ENCODE measurements at places on chromosomes 16 and 17. TPM values are rescaled to one million over a fixed set of nuclear protein-coding genes. Genes with fewer than 3 reads are reported as not detected.

KRTAP4-8 gene
- total RNA-seq = not detected

PPY gene
- total RNA-seq = not detected

SOX15 gene
- 1.7 TPM for total RNA-seq

DNA sequence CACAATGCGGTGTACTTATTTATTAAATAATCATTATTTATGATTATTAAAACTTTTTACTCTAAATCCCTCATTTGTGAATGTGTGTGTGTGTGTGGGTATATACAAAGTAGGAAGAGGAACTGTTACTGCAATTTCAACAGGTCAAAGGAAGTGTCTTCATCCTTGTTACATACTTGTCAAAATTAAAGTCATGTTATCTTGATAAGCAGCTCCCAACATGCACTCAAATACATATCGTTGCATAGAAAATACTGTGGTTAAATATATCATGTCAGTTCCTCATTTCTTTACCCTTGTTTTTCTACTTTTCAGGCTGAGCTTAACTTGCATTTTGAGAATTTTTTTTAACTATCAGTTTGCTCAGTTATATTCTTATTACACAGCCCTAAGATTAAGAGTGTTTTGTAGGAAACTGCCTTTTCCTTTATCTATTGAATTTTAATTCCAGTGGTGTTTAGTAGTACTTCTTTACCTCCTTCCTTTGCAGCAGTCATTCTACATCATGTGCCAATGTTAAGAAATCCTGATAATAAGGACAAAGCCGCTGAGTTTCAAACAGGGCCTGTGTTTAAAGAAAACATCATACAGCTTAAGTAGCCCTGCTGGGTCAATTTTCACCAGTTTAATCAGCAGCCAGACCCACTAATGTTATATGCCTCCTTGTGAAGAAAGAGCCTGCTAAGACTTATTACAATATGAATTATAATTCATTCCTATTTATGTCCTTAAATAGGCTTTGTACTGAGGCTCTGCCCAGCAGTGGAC lies 7.2 kb downstream of the EFCAB5 start:
- DNase-seq = no peak

GRCh38 chr16:15897834-15898254 lies 9.4 kb upstream of the CEP20 start:
- DNase-seq = no peak

GRCh38 chr17:65079489-65079900 lies 23.0 kb upstream of the GNA13 start:
- DNase-seq = no peak

DNA sequence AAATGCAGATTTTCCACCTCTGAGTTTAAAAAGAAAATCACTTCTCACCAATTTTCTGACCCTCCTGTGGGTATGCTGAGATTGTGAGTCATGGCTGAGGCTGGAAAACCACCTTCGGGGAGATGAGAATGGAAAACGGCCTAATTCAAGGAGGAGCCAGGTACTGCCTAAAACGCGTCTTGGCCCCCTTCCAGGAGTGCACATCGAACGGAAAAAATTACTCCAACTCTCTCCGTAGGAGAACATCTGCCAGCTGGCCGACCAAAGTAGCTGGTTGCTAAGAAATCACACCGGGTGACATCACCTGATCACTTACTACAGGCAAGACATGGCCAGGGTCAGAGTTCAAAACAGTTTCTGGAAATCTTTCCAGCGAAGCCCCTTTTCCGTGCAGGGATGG lies 107.6 kb downstream of the ZNF423 start:
- no peak for DNase-seq

PRR35 gene
- not detected for total RNA-seq

GRCh38 chr17:8494021-8494420 lies 58.3 kb downstream of the NDEL1 start:
- no peak for DNase-seq

GRCh38 chr17:72191921-72192799 lies 71.3 kb downstream of the SOX9 start:
- no peak for DNase-seq

DNA sequence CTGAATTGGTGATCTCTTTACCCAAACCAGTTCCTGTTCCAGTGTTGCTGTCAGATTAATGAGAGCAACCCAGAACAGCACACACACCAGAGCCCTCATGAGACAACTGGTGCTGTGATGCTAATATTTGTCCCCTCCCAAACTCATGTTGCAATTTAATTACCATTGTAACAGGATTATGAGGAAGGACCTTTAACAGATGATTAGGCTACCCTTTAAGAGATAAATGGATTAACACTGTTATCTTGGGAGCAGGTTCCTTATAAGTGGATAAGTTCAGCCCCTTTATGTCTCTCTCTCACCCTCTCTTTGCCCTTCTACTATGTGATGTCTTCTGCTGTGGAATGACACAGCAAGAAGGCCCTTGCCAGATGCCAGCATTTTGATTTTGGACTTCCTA lies 1.1 kb upstream of the CCDC182 start:
- no peak for DNase-seq

DNA sequence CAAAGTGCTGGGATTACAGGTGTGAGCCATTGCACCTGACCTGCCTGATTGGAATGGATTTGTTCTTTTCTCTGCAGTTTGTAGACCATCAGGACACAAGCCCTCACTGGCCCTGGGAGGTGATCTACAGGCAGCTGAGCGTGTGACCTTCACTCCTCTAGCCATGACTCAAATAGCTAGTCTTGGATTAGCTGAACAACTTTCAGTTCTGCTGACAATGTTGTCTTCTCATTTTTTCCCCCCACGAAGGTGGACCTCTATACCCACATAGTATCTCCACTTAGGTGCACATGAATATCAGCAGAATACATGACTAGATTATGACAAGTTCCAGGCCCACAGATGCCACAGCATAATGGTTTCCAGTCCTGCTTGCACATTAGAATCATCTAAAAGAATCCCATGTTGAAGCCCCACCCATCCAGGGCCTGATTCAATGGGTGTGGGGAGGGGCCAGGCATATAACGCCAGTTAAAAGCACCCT lies 36.8 kb downstream of the HS3ST3B1 start:
- DNase-seq = no peak

GRCh38 chr17:28154214-28154613 lies 111.7 kb downstream of the NLK start:
- no peak for DNase-seq

DNA sequence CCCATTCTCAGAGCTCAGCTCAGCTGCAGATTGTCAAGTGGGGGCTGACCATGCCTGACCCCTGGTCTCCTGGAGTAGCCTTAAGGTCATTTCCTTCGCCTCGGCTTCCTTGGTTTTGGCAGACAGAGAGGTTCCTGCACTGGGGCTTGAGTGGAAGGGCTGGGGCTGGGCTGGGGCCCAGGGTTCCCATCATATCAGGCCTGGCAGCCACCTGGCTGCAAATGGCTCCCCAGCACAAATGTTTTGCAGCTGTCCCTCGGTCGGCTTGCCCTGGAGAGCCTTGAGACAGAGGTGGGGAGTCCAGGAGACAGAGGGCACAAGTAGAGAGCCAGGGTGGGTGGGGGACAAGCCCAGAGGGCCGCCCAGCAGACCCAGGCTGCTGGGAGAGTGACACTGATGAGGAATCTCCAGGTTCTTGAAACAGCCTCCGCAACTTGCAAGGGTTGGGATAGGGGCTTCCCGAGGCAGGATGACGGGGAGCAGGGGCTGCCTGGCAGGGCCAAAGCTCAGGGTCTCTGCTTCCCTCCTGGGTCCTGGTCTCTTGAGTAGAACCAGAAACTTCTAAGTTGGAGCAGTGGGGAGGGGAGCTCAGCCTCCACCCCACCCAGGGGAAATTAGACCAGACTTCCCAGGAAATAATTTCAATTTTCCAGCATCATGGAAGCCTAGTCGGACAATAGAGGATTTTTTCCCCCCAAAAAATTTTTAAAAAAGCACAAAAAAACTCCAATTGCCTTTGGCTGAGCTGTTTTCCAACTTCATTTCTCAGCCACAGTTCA lies 19.3 kb downstream of the IGFBP4 start:
- no peak for DNase-seq

- no peak for DNase-seq
Measured at GRCh38 chr17:50686494-50687199, 21.1 kb downstream of the ANKRD40 start.

- no peak for DNase-seq
Measured at GRCh38 chr17:17021194-17021863, 20.9 kb upstream of the MPRIP start.

DNA sequence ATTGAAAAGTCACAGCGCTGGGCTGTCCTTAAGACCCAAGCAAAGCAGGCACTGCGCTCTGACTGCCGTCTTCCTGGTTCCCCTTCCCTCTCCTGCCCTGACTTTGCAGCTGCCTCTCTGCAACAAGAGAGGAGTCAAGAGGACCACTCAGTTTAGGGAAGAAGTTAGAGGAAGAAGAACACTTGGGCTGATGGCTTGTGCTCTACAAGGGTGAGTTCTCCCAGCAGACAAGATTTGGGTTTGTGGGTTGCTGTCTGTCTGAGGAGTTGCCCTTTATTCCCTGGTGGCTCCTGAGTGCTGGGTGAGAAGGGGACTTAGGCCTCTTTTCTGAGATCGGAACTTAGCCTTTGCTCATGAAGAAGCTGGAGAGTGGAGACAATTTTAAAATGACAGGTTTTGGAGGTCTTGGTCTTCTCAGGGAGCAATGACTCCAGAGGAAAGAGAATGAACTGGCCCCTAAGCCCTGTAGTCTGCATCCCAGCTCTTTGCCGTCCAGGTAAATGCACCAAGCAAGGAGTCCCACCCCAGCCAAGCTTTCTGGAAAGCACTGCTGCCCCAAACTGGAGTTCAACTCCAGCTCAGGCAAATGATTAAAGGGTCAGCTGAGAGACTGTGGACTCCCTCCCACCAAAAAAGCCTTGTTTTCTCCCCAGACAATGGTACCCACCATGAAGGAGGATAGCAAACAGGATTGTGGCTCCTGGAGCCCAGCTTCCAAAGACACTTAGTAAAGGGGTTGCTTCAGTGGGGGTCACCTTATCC lies 2.7 kb upstream of the HOXB9 start:
- DNase-seq = no peak

- no peak for DNase-seq
Measured at GRCh38 chr17:42797067-42798007, 1.2 kb downstream of the COA3 start.

DNA sequence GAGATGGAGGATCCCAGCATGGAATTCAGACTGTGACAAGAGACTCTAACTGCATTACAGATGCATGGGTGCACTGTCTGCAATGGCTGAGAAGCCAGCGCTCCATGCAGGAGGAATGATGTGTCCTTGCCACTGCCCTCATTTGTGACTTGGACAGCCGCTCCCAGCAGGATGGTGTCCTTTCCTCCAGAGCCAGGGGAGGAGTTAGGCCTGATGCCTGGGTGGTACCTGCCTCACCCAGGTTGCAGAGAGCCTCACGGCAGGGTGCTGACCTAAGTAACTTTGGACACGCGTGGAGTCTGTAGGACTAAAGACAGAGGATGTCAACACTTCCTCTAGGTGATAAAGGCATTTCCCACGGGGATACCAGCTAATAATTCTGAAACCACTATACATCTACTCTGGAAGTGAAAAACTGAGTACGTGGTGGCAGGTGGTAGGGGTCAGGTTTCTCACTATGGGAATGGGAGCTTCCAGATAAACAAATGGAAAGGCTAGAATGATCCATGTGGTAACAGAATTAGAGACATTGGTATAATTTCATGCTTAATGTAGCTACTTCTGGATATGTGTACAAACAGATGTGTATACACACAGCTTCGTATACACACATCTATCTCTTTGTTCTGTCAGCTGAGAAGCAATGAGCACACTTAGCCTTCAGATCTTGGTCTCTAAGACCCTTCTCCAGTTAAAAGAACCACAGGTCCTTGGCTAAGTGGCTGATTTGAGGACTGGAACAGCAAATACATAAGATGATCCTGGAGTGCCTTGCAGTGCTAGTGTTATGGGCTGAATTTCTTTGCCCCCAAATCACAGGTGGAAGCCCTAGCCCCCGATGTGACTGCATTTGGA lies 13.7 kb upstream of the CSNK1D start:
- no peak for DNase-seq

- peak; percentile 32 for DNase-seq
Measured at GRCh38 chr17:8628609-8629169, 1.8 kb downstream of the MYH10 start.

DNA sequence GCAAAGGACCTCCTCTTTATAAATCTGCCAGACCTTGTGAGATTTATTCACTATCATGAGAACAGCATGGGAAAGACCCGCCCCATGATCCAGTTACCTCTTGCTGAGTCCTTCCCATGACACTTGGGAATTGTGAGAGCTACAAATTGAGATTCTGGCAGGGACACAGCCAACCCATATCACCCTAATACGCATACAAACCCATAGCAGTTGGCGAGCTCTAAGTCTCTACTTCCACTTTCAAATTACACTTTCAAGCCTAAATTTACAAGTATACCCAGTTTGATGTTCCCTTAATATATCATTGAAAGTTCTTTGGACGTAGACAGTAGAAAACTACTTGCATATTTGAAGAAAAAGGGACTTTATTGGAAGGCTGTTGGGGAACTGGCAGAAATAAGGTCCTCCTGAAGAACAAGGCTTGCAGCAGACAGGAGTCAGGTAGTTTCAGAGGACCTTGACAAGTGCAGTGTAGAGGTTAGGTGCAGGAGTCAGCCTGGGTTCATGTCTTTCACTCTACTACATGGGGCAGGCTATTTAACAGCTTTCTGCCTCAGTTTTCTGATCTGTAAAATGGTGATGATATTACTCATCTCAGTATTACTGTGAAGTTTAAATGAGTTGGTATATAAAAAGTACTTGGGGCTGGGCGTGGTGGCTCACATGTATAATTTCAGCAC lies 107.9 kb upstream of the EEF2KMT start:
- no peak for DNase-seq

GRCh38 chr16:58500430-58501241 lies 693 bp downstream of the NDRG4 start:
- DNase-seq = peak; percentile 48

DNA sequence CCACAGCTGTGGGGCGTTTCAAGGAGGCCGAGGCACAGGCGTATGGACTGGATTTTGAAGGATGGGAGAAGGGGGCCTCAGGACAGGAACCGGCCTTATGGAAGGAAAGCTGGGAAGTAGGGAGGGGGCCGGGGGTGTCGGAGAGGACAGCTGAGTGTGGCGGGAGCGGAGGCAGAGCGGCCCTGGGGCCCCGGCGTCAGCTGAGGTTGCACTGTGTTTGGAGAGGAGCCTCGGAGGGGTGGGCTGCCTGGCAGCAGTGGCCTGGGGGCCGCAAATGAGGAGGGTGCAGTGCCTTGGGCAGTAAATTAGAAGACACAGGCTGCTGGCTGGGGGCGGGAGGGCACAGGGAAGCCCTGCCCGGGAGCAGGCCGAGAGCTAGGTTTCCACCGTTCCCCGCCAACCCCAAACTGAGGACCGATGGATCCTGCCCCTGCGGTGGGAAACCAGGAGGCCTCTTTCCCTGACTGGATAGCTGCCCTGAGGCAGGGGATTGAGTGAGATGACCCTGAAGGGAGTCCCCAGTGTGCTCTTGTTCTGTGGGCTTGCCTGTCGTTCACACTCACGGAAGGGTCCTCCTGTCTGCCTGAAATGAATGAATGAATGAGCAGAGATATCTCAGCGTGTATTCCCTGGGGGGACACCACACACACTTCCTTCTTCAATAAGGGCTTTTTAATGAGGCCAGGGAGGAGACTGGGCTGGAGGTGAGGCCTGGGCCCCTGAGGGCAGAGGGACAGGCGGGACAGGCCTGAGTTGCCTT lies 18.4 kb downstream of the FOXJ1 start:
- DNase-seq = no peak

GRCh38 chr17:66963521-66963908 lies 992 bp upstream of the CACNG4 start:
- DNase-seq = peak; percentile 30

All from glutamatergic neuron (in vitro differentiated cells).